Activated CD4-positive, alpha-beta memory T cell treated with anti-CD3 and anti-CD28 coated beads for 36 hours (primary cell): ENCODE measurements at places on chromosomes 7 and 10. TPM values are rescaled to one million over a fixed set of nuclear protein-coding genes. Genes with fewer than 3 reads are reported as not detected.

GRCh38 chr7:121164247-121164646 is 164.6 kb upstream of the WNT16 start:
- H3K36me3 ChIP-seq = no peaks in the 10 kb centered on the region
- H3K27ac ChIP-seq = no peak overlapping the region
- no peak for DNase-seq

- peaks cover 10% of the 10 kb centered on the region for H3K27me3 ChIP-seq
- no peak overlapping the region for H3K4me3 ChIP-seq
- DNase-seq = peak; percentile 85
- no peaks in the 10 kb centered on the region for H3K36me3 ChIP-seq
- no peak overlapping the region for H3K27ac ChIP-seq
- peaks cover 5% of the 10 kb centered on the region for H3K4me1 ChIP-seq
Measured at GRCh38 chr10:120942806-120943413, 91.7 kb downstream of the WDR11 start.

DNA sequence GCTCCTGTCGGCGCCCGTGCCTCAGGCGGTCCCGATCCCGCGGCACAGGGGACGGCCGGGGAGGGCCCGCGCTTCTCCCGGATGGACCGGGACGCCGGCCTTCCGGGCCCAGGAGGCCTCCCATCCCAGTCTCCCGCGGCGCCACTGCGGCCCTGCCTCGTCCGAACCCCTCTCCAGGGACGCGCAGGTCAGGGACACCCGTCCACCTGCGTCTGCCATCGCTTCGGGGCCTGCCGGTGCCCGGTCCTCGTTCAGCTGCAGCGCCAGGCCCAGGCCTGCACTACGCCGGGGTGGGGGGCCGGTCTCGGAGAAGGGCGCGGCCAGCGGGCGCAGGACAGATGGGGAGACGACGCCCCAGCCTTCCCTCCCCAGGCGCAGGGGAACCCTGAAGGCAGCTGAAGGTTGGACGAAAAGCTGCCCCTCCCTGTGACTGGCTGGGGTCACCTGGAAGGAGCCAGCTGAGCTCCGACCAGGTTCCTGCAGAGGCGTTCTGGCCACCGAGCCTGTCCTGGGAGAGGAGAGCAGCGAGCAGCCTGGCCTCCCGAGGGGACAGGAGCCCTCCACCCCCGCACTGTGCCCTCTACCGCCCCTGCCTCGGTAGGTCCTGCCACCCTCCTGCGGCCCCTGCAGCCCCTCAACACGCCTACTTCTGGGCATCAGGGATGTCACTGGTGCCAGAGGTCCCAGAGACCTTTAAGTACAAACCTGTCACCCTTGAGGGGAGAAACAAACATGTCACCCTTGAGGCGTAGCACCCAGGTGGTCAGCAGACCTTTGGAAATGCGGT is 84.3 kb downstream of the LANCL2 start:
- peaks cover 6% of the 10 kb centered on the region for H3K36me3 ChIP-seq
- DNase-seq = no peak
- H3K4me1 ChIP-seq = peaks cover 28% of the 10 kb centered on the region
- H3K27me3 ChIP-seq = no peaks in the 10 kb centered on the region

GRCh38 chr7:142562688-142563087 is 186.6 kb upstream of the PRSS1 start:
- H3K4me3 ChIP-seq = no peak overlapping the region
- H3K27me3 ChIP-seq = no peaks in the 10 kb centered on the region
- H3K36me3 ChIP-seq = no peaks in the 10 kb centered on the region
- H3K27ac ChIP-seq = no peak overlapping the region

- peaks cover 38% of the 10 kb centered on the region for H3K36me3 ChIP-seq
- H3K4me3 ChIP-seq = peak overlapping the region; percentile 99
- H3K27ac ChIP-seq = peak overlapping the region; percentile 99
- peaks cover 37% of the 10 kb centered on the region for H3K4me1 ChIP-seq
Measured at GRCh38 chr7:141738592-141739013, 445 bp downstream of the SSBP1 start.

DNA sequence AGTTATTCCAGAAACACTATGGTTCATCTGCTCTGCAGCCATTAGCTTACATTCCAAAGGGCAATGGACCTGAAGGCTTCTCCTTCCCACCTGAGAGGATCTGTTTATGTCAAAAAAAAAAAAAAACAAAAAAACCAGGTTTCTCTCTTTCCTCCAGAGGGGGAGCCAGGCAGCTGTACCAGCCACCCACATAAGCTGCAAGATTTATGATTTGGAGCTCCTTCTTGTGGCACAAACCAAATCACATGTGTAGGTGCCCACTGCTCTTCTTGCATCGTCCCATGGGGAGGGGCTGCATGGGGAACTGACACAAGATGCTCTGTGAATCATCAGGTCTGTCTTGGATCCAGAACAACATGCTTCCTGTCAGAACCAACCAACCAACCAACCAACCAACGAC is 231.6 kb upstream of the IGFBP3 start:
- no peaks in the 10 kb centered on the region for H3K27me3 ChIP-seq
- no peak for DNase-seq
- H3K4me1 ChIP-seq = peaks cover 4% of the 10 kb centered on the region

CFAP46 gene
- 0.07 TPM for total RNA-seq

DNA sequence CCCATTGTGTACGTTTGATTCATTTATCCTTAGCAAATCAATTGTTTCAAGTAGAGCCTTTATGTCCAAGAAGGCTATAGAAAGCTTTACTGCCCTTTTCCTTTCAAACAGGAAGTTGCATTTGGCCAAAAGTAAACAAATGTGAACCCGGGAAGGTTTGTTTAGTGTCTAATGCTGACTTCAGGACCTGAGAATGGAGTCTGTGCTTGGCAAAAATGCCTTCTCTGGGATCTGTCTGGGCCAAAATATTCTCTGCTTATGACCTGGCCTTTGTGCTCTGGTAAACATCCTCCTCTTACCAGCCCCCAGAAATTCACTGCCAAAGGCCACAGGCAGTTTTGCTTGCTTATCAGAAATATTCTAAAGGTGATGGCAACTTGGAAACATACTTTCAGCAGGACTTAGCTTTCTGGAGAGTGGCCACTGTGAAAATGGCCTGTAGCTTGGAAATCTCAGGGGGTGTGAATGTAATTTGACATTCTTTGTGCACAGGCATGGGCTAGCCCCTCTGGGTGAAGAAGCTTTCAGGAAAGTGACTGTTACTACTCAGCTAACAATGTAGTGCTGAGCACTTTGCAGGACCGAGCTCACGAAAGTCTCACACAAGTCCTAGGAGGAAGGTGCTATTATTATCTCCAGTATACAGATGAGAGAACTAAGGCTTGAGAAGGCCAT is 199.5 kb downstream of the PTEN start:
- no peaks in the 10 kb centered on the region for H3K36me3 ChIP-seq
- H3K4me3 ChIP-seq = no peak overlapping the region
- peaks cover 49% of the 10 kb centered on the region for H3K4me1 ChIP-seq
- no peak overlapping the region for H3K27ac ChIP-seq

- H3K36me3 ChIP-seq = peaks cover 2% of the 10 kb centered on the region
- DNase-seq = no peak
- H3K27ac ChIP-seq = no peak overlapping the region
Measured at GRCh38 chr10:24866604-24867583, 85.5 kb downstream of the PRTFDC1 start.

FKBP6 gene
- total RNA-seq = not detected

CLIP2 gene
- total RNA-seq = 2.7 TPM

GRCh38 chr10:3853016-3853415 is 68.0 kb upstream of the KLF6 start:
- no peak overlapping the region for H3K4me3 ChIP-seq
- peaks cover 49% of the 10 kb centered on the region for H3K4me1 ChIP-seq
- peaks cover 1% of the 10 kb centered on the region for H3K36me3 ChIP-seq

DNA sequence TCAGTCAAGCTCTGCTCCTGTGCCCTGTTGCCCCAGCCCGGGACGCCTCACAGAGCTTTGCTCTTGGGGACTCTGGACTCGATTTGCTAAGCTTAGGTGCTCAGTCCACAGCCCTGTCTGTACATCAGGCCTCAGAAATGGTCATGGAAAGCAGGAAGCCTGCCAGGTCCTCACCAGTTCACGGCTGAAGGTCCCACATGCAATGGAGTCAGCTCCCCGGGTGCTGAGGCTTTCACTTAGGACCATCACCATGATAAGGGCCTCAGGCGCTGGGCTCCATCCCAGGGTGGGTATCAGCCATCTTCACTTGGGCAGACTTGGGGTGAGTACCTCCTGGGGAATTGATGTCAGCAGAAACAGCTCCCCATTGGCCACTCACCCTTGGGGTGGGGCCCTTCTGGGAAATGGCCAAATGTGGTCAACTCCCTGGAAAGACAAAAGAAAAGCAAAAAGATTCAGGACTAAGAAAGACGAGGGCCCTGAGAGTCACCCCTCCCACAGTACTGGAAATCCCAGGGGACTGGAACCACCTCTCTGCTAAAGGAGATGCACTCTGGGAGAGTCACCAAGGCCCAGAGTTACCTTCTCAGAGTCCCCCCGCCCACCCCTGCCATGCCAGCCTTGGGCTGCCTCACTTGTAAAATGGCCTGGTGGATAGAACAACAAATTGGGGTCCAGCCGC is 37.6 kb downstream of the FAM53B start:
- H3K4me3 ChIP-seq = no peak overlapping the region
- peak overlapping the region; percentile 95 for H3K27ac ChIP-seq
- DNase-seq = no peak
- no peaks in the 10 kb centered on the region for H3K27me3 ChIP-seq

DNA sequence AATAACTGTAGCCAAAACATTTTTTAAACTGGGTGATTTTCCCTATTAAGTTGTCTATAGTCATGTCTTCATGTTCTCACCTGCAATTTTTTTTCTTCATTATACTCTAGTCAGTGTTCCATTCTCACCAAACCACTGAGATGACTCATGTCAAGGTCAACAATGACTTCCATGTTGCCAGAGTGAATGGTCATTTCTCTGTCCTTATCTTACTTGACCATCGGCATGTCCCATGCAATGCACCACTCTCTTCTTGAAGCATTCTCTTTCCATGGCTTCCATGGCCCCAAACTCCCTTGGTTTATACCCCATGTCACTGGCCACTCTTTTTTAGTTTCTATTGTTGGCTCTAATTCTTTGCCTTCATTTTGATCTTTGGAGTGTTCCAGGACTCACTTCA is 173.9 kb downstream of the PPP1R17 start:
- H3K4me1 ChIP-seq = no peaks in the 10 kb centered on the region
- H3K4me3 ChIP-seq = no peak overlapping the region
- H3K36me3 ChIP-seq = no peaks in the 10 kb centered on the region
- no peaks in the 10 kb centered on the region for H3K27me3 ChIP-seq
- DNase-seq = no peak

SMKR1 gene
- 1.5 TPM for total RNA-seq

- H3K36me3 ChIP-seq = no peaks in the 10 kb centered on the region
- no peak for DNase-seq
- H3K4me3 ChIP-seq = no peak overlapping the region
- peaks cover 7% of the 10 kb centered on the region for H3K27me3 ChIP-seq
- H3K4me1 ChIP-seq = no peaks in the 10 kb centered on the region
- H3K27ac ChIP-seq = no peak overlapping the region
Measured at GRCh38 chr7:98771519-98771918, 98.3 kb downstream of the TMEM130 start.

DNA sequence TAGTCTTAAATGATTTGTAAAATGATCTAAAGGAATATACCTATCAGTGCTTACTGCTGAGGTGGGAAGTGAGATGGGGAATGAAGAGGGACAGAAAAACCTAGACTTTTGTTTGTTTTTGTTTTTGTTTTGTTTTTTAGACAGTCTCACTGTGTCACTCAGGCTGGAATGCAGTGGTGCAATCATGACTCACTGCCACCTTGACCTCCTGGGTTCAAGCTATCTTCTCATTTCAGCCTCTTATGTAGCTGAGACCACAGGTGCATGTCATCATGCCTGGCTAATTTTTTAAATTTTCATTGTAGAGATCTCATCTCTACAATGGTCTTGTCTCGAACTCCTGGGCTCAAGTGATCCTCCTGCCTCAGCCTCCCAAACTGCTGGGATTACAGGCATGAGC is 116.4 kb upstream of the SEM1 start:
- H3K4me3 ChIP-seq = no peak overlapping the region
- no peak for DNase-seq
- no peak overlapping the region for H3K27ac ChIP-seq
- peaks cover 4% of the 10 kb centered on the region for H3K4me1 ChIP-seq
- peaks cover 43% of the 10 kb centered on the region for H3K27me3 ChIP-seq
- no peaks in the 10 kb centered on the region for H3K36me3 ChIP-seq

GRCh38 chr10:132299371-132300336 is 8.1 kb downstream of the STK32C start:
- no peaks in the 10 kb centered on the region for H3K27me3 ChIP-seq
- no peak for DNase-seq
- H3K36me3 ChIP-seq = no peaks in the 10 kb centered on the region

SKIDA1 gene
- 0.07 TPM for total RNA-seq

CDC14C gene
- not detected for total RNA-seq

DNA sequence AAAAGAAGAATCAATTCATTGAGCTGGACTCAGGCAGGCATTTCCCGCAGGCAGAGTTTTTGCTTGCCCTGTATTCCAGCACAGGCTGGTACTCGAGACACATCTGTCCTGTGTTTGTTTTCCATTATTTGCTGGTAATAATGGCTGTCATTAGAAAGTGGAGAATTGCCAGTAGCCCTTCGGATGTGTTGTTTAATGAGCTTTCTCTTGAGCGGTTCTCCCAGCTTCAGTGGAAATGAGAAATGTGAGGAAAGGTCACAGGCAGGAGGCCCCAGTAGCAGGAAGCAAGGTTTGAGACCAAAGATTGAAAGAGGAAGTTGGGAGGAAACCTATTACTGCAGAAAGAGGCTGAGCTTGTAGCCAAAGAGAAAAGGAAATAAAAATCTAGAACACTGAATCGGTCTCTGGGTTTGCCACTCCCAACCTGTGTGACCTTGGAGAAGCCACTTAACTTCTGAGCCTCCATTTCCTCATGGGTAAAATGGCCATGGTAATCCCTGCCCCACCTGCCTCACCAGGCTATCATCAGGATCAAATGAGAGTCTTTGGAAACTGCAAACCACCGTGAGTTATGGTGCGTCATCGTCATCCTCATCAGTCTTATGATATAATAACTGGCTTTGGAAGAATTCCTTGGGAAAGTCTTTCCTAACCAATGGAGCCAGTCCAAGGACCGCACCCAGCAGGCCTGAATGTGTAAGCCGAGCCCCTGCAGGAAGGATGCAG is 67.7 kb downstream of the TACR2 start:
- no peak for DNase-seq
- H3K4me3 ChIP-seq = no peak overlapping the region
- peak overlapping the region; percentile 81 for H3K27ac ChIP-seq
- H3K36me3 ChIP-seq = peaks cover 39% of the 10 kb centered on the region
- no peaks in the 10 kb centered on the region for H3K27me3 ChIP-seq

ANKRD30A gene
- total RNA-seq = not detected

FGL2 gene
- 0.65 TPM for total RNA-seq

GRCh38 chr10:3342771-3343170 is 170.2 kb upstream of the PITRM1 start:
- H3K4me3 ChIP-seq = no peak overlapping the region
- DNase-seq = no peak
- peaks cover 14% of the 10 kb centered on the region for H3K27me3 ChIP-seq

CDNF gene
- total RNA-seq = 1.8 TPM

GRCh38 chr7:41256186-41256945 is 446.5 kb downstream of the INHBA start:
- no peak overlapping the region for H3K27ac ChIP-seq
- no peak overlapping the region for H3K4me3 ChIP-seq
- H3K36me3 ChIP-seq = no peaks in the 10 kb centered on the region
- H3K4me1 ChIP-seq = no peaks in the 10 kb centered on the region
- H3K27me3 ChIP-seq = no peaks in the 10 kb centered on the region
- DNase-seq = no peak
